ENCODE measurements at places on chromosomes 3 and 15.

DNA sequence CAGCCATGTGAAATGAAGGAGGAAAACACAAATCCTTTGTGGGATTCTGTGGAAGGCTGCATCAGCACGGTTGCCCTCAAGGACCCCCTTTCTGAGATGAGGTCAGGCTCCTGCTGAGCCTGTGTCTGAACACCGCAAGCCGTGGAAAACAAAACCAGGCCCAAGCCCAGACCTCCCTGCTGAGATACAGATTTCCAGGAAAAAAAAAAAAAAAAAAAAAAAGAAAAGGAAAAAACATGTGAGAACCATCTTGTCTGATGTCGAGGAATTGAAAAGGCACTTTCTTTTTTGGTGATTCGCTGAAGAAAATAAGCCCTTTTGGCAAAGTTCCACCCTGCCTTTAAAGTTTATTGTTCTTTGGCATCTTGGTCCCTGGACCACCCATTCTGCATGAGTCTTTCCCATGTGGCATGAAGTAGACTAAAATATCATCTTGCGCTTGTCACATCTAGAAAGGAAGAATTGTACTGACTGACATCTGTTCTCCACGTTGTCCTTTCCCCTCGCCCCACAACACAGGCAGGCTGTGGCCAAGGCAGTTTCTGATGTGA is 117.6 kb downstream of the CHST2 start:
- DNase-seq = no peak

- DNase-seq = no peak
Measured at GRCh38 chr3:164452707-164453106, 625.6 kb downstream of the SI start.

GRCh38 chr15:29143293-29143692 is 126.3 kb downstream of the NSMCE3 start:
- no peak for DNase-seq

DNA sequence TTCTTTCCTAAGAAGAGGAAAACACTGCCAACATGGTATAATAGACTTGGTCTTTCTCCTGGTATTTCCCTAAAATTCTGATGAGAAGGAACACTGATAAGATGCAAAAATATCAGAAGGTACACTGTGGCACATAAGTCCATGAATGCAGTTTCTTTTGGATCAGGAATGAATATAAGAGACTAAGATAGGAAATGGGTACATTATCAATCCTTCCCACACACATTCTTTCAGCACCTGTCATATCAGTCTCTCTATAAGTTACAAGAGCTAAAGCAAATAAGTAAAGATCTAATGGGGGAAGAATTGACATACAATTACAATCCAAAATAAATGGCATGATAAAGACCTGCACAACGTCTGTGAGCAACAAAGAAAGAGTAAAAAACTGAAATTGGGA is 1101.0 kb downstream of the ROBO2 start:
- DNase-seq = no peak

GRCh38 chr15:70508561-70509281 is 254.6 kb downstream of the UACA start:
- DNase-seq = no peak

DNA sequence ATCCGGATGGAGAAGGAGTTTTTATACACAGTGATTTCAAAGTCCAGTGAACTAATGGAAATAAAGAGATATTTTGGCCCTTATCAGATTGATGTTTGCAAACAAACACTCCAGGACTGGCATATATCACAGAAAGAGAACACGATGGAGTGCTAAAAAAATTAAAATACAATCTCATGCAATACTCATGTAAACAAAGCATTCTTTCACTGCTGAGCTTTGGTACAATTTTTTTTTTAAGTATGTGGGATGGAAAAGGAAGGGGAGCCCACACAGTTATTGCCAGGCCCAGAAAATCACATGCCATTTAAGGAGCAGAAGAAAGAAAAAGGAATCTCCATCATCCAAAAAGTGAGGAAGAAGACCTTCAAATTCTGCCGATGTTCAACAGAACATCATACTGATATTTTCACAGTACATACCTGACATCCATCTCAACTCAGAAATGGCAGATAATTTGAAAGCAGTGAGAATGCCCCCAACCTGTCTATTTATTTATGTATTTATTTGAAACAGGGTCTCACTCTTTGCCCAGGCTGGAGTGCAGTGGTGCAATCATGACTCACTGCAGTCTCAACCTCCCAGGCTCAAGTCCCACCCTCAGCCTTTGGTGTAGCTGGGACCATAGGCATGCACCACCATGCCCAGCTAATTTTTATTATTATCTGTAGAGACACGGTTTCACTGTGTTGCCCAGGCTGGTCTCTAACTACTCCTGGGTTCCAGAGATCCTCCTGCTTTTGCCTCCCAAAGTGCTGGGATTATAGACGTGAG is 107.5 kb upstream of the SLC2A2 start:
- no peak for DNase-seq

- DNase-seq = no peak
Measured at GRCh38 chr3:70352215-70352614, 39.8 kb upstream of the MDFIC2 start.

DNA sequence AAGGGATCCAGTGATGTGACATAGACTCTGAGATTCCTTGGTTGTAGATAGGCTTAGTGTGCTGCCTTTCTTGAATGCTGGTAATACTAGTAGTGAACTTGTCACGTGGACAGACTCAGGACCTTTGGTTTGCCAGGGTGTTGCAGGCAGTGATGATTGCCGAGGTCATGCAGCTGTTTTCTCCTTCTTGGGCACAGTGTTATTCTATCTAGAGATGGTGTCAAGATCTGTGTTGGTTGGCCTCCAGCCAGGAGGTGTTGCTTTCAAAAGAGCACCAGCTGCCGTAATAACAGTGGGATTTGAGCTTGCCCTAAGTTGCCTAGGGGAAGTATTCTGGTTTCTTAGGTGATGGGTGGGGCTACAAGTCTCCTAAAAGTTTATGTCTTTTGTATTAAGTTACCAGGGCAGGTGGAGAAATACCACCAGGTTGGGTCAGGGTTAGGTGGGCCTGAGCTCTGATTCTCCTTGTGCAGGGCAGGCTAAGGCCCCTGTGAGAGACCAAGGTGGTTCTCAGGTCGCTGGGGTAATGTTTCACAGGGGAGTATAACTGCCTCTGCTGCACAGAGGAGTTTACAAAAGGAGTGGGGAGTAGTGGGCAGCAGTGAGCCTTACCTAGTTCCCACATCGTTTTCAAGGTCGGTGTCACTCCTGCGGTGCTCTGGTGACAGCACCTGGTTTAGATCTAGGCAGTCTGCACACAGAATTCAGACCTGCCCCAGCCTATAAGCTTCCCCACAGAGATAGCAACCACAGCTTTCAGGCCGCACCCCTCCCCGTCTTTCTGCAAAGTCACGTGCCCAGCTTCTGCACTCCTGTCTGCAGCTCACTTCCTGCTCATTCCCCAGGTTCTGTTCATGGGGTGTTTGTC is 350.3 kb downstream of the DOCK3 start:
- peak; percentile 60 for DNase-seq

- DNase-seq = no peak
Measured at GRCh38 chr15:95454403-95455262, 875.9 kb upstream of the NR2F2 start.

DNA sequence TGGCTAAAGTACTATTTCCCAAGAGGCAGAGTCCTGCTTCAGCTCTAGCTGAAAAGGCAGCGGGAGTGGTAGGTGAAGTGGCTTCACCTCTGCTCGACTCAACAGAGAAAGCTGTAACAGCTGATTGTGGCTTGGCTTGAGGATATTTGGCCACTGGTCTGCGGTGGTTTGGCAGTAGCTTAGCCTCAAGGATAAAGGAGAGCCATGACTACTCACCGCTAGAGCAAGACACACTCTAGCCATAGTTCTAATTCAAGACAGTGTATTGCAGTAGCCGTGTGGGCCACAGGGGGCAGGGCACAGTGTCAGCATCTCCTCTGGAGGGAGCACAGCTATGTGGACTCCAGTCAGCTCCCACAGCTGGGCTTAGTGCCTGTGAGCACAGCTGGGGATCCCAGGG is 23.5 kb downstream of the TPRG1 start:
- no peak for DNase-seq

GRCh38 chr15:77846986-77847385 is 214.3 kb upstream of the LINGO1 start:
- no peak for DNase-seq

DNA sequence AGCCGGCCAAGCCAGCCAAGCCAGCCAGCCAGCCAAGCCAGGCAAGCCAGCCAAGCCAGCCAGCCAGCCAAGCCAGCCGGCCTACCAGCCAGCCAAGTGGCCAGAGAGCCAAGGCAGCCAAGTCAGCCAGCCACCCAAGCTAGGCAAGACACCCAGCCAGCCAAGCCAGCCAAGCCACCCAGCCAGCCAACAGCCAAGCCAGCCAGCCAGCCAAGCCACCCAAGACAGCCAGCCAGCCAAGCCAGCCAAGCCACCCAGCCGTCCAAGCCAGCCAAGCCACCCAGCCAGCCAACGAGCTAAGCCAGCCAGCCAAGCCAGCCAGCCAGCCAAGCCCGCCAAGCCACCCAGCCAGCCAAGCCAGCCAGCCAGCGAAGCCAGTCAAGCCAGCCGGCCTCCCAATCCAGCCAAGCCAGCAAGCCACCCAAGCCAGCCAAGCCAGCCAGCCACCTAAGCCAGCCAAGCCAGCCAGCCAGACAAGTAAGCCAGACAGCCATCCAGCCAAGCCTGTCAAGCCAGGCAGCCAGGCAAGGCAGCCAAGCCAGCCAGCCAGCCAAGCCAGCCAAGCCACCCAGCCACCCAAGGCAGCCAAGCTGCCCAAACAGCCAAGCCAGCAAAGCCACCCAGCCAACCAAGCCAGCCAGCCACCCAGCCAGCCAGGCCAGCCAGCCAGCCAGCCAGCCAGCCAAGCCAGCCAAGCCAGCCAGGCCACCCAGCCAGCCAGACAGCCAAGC is 200.5 kb downstream of the GOLGA6L6 start:
- no peak for DNase-seq

GRCh38 chr3:193732391-193732790 is 139.4 kb downstream of the OPA1 start:
- DNase-seq = no peak

GRCh38 chr3:80187981-80188380 is 420.2 kb upstream of the ROBO1 start:
- DNase-seq = no peak

DNA sequence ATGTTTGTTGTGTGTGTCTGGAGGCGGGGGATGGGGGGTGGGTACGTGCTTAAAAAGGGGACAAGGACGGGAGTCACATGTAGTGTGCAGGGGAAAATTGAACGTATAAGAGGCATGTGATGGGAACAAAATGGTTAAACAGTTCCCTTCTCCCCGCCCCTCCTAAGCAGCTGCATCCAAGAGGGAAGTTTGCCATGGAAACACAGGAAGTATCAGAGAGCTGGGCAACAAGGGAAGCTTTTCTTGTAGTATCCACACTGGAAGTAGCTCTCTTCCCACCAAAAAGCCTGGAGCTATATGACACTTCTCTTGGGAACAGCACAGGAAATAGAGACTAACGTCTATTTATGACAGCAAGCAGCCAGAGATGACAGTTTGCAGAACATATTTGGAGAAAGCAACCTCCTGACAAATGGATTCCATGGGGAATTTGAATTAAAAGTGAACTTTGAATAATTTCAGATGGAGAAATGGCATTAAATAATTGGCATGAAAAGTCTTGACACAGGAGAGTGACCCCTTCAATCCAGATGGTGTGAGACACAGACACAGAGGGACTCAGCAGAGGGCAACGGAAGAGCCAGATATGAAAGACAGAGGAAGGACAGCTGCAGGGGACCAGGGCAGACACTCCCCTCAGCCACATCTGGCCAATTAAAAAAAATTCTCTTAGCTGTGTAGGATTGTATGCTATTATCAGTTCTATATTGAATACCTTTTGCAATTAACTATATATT is 294.2 kb upstream of the TBL1XR1 start:
- DNase-seq = no peak

DNA sequence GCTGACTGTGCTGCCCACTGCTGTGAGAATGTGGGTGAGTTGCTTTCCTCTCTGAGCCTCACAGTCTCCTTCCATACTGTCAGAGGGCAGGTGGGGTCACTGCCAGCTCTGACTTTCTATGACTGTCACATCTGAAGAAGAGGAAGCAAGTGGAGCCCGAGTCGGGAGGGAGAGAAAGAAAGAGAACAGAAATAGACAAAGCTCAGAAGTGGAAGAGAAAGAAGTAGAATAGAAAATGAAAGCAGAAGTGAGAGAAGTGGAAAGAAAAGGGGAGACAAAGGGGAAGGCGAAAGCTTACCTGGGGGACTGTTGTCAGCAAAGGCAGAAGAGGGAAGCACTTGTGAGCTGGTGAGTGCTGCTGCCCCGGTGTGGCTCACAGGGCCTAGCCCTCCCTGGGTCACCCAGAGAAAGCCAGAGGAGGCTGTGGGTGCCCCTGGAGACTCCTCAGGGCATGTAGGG is 57.9 kb downstream of the EPHB1 start:
- no peak for DNase-seq

- DNase-seq = no peak
Measured at GRCh38 chr3:149971403-149972075, 844 bp upstream of the PFN2 start.
